ENCODE measurements at places on chromosomes 1 and 21.

DNA sequence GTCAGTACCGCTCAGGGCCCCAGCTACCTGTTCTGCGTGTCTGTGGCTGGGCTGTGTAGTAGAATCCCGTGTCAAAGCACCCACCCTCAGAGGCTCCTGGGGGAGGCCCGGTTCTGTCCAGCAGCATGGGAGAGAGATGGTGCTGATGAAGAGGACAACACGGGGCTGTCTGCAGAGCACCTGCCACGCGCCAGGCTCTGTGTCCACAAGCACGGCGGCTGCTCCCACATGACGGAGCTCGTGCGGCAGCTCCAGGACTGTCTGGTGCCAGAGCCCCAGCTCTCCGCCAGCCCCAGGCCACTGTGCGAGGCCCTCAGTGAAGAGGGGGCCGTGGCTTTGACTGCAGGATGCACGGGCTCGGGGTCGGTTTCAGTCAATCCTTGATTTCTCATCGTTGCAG, 42.0 kb upstream of the TSPEAR start:
- DNase-seq, result no peak

DNA sequence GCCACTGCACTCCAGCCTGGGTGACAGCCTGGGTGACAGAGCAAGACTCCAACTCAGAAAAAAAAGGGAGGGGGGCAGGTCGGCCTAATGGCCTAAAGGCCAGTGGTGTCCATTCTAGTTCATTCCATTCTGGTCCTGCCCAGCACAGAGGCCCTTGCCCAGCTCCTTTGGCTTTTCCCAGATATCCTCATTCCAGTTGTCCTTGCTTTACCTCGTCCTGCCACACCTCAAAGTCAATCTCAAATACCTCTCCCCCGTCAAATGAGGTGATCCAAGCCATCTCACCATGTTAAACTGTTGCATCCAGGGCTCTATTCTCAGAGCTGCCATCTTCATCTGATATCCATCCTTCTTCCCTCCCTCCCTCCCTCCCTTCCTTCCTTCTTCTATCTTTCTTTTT, 19.9 kb upstream of the PIK3CD start:
- DNase-seq, result no peak

DNA sequence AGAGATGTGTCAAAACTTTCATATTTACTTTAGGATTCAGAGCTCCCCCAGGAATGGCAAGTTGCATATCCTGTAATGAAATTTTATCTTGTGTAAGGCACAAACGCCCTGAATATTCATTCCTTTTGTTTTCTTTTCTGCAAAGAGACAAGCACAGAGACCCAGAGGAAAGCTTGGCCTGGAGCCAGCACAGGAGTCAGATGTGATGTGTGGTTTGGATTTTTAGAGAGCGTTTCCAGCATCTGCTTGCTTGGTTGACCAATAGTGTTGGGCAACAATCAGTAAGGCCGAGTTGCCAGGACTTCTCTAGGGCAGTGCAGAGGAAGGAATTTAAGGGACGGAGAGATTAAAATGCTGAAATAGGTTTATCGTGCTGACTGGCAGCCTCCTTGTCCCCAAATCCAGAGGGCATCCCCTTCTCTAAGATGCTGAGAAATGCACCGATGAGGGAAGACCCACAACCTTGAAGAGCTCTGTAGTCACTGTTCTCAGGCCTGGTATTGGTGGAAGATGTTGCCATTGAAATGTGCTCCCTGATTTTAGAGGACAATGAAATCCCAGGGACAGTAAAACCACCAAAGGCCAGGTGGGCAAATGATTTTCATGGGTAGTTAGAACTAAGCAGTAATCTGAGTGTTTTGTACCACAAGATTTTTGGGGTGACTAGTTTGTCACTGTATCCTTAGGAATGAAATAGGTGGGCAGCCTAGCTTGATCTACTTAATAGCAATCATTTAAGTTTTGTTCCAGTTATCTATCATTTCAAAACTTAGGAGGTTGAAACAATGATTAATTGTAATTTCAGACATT, 37.9 kb upstream of the RHOU start:
- DNase-seq, result peak; percentile 95

DNA sequence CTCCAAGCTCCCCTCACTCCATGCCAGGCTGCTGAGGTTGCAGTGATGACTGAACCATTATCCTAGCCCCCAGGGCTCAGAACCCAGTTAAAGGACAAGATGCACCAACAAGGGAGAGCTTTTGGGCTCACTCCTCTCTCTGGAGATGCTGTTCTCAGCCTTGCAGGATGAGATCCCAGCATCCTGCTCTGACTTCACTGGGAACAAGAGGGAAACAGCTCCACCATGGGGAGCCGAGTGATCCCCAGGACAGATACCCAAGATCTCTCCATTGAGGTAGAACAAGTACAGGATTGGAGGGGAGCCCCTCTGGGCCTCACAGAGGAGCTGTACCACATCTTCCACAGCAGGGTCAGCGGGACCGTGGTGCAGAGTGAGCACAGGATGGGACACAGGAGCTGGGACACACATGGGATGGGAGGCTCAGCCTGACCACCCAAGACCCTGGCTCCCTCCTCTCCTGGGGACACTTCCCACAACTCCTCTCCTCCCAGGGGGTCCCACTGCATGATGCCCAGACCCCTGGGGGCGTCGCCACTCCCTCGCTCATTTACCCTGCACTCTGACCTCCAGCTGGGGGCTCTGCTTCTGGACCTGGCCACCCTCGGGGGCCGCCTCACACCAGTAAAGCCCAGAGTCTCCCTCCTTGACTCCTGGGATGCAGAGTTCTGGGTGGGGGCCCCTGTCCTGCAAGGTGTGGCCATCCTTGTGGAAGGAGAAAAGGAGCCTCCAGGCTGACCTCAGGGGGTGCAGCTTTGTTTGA, 18.6 kb upstream of the SLAMF9 start:
- DNase-seq, result no peak

GRCh38 chr1:206704226-206704625, 19.5 kb downstream of the MAPKAPK2 start:
- DNase-seq, result no peak

- no peak for DNase-seq
These were observed 178.5 kb upstream of the LMO4 start for GRCh38 chr1:87150143-87150542.

GRCh38 chr1:204511366-204511765, 4.8 kb upstream of the MDM4 start:
- DNase-seq, result no peak

DNA sequence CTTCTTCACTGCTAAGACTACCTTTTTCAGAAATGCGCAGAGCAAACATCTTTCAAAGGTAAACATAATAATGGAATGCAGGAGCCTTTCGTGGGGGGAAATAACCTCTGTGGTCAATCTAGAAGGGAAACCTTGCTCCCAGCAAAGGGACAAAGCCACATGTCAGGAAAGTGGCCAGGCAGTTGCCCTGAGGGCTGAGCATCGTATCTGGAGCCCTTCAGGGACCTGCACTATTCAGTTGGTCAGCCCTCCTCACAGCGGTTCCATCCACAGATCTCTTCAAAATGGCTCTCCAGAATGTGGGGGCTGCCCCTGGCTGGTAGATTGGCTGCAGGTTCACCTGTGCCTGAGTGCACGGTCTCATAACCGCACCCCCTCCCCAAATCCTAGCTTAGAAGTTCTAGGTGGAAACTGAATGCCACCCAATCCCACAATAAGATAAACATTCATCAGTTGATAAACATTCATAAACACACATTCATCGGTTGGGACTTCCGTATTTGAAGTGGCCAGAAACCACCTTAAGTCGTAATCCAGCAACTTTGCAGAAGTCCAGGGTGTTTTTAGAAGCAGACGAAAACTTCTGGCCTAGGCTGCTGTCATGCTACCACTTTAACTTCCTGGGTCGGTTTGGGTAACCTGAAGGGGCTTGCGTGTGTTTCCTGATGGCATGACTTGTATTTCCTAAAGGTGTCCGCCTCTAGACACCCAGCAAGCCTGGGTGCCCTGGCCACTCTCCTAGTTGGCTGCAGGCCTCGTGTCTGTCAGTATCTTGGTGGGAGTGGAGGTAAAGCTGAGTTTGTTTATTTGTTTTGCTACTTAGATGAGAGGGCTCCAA, 50.5 kb downstream of the RASSF5 start:
- no peak for DNase-seq
